ENCODE measurements at places on chromosomes 1 and 21. TPM values are rescaled to one million over a fixed set of nuclear protein-coding genes. Genes with fewer than 3 reads are reported as not detected.

DNA sequence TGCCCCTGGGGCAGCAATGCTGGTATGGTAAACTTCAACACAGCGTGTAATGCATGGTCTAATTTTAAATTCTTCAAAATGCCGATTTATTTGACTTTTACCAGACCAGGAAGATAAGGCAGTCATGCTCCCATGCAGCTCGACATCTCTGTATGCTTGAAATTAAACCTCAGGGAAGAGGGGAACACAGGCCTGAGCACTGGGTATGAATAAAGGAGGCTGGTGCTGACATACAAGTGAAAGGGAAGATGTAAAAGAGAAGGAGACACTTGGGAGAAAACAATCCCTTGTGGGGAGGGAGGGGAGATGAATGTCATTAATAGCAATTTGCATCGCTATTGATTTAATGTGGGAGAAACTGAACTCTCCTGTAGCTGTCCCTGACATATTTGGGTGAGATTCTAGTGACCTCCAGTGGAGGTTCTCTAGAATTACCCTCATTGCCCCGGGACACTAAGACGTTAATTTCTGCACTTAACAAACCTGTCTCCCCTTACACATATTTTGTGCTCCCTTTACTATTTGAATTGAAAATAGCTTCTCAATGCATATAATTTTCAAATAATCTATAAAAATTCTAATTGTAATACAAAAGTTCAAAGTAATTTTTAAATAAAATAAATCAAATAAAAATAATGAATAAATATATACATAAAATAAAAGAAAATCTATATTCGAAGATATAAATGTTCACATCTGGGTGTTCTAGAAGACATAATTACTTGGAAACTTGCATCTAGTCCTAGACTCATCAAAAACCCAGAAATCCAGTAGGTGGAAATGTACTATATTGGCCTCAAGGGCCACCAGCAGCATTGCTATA is 283.1 kb downstream of the LMX1A start:
- peak; percentile 56 for DNase-seq

GRCh38 chr1:47555841-47556560 is 118.2 kb downstream of the FOXD2 start:
- DNase-seq = no peak

GRCh38 chr21:44498280-44499210 is 41.5 kb downstream of the KRTAP10-1 start:
- no peak for DNase-seq

DNA sequence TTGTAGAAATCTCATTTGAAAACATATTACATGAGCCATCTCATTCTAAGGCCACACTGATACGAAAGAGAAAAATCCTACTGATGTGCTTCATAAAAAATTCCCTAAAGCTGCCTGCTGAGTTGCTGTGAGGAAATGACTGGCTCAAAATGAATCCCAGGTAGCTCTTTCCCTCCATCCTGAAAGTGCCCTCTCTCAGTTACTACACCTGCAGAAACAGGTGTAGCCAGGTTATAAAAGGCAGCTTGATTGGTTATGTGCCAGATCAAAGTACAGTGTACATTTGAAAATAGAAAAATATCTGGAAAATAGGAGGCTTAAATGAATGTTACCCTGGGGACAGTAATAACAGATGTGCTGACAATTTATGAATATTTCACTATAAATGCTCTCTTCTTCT is 833.4 kb upstream of the ADGRL4 start:
- no peak for DNase-seq

GRCh38 chr1:202815120-202815519 is 4.4 kb downstream of the PCAT6 start:
- DNase-seq = no peak

- peak; percentile 87 for DNase-seq
Measured at GRCh38 chr1:227318016-227318852, at the start of gene CDC42BPA. Gene CDC42BPA, minus strand, starts transcription at chr1:227318492. Its CDS starts 1,310 bp downstream, at chr1:227317182.

GRCh38 chr1:149844101-149844500 is 55.3 kb upstream of the BOLA1 start:
- peak; percentile 78 for DNase-seq

DNA sequence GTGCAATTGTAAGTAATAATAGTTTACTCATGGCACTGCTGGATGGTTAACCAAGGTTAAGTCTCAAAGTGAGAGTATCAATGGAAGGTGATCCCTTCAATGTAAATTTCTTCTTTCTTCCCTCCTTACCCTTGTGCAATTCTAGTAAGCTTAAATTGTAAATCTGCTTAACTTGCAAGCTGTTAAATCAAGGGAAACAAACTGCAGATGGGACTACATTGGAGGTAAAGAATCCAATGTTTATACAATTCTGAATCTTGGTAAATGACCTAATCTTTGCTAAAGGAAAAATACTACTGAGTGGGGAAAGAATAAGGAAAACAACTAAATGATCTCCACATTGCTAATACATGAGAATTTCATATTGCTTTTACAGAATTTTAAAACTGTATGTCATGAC is 6.7 kb upstream of the CD55 start:
- peak; percentile 76 for DNase-seq

- DNase-seq = peak; percentile 100
Measured at GRCh38 chr21:44962403-44962966, 22.7 kb downstream of the SLX9 start.

DNA sequence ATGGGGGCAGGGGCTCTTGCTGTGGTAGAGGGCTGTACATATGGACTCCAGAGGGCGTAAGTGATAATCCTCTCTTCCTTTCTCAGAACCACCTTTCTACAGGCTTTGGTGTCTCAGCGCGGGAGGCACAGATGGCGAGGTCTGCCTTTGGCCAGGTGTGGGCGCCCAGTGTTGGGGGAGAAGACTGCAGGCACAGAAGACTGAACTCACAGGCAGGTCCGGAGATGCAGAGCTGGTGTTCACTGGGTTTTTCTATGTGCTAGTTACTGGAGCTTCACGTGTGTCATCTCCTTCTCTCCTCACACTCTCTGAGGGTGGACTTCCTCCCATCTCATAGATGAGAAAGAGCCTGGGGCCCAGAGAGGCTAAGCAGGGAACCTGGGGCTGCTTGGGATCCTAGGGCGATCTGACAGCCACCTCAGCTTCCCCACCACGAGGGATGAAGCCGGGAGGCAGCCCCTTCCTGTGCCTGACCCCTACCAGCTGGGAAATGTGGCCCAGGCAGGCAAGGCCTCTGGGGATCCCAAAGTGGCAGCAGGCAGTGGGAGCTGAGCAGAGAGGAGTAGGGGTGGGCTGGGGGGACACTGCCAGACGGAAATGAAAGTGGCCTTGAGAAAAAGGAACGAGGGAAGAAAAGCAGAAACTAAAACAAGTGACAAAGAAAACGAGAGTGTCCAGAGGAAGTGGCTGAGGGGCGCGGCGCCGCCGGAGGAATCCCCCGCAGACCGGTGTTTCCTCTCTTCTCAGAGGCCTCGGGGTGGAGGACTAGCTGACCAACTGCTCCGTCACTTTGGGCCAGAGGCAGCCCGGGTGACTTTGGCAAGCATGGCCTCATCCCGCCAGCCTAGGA is 191.6 kb downstream of the HIVEP3 start:
- DNase-seq = no peak

- no peak for DNase-seq
Measured at GRCh38 chr1:3556336-3556735, 55.0 kb downstream of the MEGF6 start.

DNA sequence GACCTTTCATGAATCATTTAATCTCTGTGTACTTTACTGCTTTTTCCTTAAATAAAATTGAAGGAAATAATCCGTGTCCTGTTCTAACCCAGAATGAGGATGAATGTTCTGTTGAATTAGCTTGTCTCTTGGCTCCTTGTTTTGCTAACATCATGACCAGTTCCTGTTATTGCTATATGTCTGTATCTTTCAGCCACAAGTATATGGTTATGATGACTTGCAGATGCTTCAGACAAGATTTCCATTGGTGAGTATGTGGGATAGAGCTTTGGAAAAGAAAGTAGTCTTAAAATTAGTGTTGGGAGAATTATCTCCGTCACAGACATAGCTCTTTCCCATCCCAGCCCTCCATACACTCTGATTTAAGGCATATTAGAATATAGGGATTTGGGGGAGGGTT is 13.6 kb upstream of the HAX1 start:
- DNase-seq = no peak

DNA sequence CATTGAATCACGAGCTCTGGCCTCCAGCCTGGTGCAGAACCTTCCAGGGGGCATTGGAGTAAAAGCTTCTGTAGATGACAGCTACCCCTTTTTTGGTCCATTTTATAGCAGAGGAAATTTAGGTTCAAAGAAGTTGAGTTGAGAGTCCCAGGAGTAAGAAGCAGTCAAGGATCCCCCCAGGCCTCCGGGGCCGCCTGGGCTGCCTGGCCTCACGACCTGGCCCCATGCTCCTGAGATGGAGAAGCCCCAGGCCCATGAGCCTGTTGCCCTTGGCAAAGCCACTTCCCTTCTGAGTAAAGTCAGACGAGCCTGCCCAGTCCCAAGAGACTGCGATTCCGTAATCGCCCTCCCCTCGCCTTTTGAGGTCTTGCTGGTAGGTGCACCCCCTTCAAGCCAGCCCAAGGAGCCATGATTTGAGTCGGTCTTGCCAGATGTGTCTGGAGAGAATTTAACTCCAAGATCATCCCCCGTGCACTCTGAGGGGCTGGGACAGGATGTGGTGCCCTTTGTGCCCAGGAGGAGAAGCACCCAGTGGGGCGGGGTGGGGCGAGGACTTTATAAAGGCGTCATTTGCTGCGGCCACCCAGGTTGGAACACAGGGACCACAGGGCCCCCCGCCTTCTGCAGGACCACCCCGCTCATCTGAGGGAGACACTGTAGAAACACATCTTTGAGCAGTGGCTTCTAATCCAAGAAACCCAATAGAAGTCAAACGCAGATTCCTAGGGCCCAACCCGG is 30.1 kb downstream of the PDE9A start:
- no peak for DNase-seq

GRCh38 chr1:90821152-90821787 is 104.2 kb upstream of the BARHL2 start:
- DNase-seq = no peak

- DNase-seq = no peak
Measured at GRCh38 chr1:104874044-104874443, 1124.3 kb downstream of the AMY1C start.

- no peak for DNase-seq
Measured at GRCh38 chr1:108327534-108328466, 83.9 kb upstream of the NBPF4 start.

DNA sequence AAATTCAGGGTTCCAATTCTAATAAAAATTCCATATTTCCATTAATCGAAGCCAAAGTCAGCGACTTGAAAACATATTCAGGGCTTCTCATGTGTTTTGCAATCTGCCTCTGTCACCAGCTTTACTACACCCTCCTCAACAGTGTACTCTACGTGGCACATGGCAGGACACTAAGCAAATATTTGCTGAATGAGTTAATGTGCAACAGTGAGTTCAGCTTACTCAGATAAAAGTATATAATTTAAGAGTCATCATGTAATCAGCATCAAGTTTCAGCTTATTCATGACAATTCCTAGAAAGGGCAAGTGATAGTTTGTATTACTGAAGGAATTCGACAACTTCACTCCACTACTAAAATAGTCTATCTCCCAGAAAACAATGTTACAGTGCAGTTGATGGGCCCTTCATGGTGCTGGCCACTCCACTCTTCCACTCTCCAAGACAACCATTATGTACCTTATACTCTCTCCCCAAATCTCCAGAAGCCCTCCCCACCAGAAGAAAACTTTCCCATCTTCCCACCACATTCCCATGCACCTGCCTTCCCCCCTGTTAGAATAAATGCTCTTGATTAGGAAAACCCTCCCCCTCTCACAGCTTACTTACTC is 97.3 kb downstream of the TTLL7 start:
- DNase-seq = peak; percentile 93

GRCh38 chr1:24341260-24341659 is 22.1 kb downstream of the GRHL3 start:
- DNase-seq = no peak

DNA sequence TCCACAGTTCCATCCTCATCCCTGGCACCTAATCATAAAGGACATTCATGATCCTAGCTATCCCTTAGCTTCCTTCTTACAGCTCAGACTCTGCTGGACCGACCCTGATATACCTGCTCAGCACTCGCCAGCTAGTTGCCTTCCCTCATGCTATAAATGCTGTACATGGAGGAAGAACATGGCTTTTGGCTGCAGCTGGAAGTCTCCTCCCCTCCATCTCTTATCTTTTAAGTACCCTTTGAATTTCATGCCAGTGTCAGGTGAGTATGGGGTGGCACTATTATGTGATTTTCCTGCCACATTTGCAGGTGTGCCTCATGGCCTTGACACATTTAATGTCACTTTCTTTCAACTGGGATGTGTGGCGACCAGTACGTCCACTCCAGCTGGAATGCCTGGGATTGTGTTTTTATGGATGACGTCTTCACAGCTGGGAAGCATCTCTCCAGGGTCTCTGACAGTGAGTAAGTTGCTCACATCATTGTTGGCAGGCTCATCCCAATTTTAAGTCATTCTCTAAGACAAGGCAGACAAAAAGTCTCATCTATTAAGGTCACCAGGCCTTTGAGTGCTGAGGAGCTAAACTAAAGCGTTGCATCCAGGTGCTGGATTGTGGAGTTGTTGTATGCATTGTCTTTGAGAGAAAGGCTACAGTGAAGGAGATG is 43.4 kb downstream of the RUNX1 start:
- DNase-seq = no peak

GRCh38 chr1:20142001-20142710 is 3.0 kb downstream of the PLA2G2F start:
- DNase-seq = no peak

Gene SELL
- total RNA-seq = not detected

Gene NEGR1
- total RNA-seq = 13.1 TPM

Gene SYCP1
- total RNA-seq = not detected

Gene CLEC20A
- total RNA-seq = not detected

Data from IMR-90 (cell line).